ENCODE measurements at places on chromosomes 5 and 9.
A peak's percentile ranks its signal among the peaks of the same experiment; 100 is the strongest.

GRCh38 chr5:95533761-95534160 lies 21.0 kb downstream of the SKIC3 start:
- no peak for DNase-seq

- DNase-seq, result no peak
These were observed 232.4 kb upstream of the GAS1 start for GRCh38 chr9:87179553-87180340.

DNA sequence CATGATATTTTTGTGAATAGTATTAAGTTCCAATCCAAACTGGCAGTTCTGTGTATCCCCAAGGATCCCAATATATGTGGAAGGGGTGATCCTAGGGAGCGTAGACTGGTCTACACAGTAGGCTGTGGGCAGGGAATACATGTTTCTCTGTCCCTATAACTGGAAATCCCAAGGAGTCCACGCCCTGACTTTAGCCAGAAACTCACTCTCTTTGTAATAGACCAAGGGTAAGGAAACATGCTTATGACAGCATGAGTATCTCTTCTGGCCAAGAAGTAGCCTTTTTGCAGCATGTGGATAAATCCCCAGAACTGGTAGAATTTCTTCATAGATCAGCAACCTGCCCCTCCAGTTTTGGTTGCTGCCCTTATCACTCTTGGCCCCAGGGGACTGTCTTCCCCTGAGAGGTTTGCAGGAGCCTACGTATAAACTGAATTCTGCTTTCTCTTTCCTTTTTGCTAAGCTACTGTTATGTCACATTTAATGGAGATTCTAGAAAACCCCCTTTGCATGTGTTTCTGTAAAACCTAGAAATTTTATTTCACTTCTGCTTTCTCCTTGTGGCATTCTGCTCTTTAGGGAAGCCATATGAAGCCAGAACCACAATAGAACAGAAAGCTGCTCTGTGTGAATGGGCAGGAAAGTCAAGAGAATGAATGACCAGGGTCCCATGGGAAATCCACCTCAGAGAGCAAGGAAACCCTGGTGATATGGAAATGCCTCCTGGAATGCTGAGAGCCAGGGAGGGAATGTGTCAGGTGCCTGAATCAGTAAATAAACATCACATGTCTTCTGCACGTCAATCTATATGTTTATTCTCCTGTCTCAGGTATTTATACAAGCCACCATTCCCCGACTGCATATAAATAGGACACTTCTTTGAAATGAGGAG lies 3.5 kb downstream of the IFNA2 start:
- peak; percentile 22 for DNase-seq

- DNase-seq, result no peak
These were observed 115.3 kb downstream of the NREP start for GRCh38 chr5:111641533-111642233.

GRCh38 chr5:41883936-41884335 lies 13.7 kb upstream of the OXCT1 start:
- DNase-seq, result no peak

DNA sequence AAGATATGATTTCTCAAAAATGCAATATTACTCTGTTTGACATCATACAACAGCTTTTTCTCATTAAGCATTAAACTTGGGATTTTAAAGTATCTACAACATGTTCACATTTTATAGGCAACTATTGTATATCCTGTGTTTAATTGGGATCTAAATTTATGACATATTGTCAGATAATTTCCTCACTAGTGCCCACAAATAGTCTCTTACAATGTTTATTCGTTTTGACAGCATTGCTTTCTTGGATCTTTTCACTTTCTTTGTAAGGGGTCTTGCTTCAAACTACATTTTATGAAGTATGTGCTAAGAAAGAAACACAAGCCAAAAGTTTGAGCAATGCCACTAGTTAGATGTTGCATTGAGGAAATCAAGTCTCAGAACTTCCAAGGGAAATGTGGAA lies 285.1 kb downstream of the TMEM167A start:
- DNase-seq, result no peak

DNA sequence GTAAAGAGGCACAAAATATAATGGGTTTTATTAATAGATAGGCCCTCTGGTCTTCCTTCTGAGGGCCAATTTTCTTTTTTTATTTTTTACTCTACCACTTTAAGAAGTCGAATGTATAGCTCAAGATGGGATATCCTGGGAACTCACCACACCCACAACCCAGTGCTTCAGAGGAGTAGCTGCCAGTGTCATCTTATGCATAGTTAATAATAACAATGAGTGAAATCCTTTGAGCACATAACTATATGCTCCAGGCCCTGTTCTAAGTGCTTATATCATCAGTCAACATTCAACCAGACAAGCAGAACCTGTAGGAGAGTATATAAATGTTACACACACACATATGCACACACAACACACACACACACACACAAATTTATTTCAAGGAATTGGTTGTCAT lies 150.3 kb upstream of the ACTBL2 start:
- no peak for DNase-seq

DNA sequence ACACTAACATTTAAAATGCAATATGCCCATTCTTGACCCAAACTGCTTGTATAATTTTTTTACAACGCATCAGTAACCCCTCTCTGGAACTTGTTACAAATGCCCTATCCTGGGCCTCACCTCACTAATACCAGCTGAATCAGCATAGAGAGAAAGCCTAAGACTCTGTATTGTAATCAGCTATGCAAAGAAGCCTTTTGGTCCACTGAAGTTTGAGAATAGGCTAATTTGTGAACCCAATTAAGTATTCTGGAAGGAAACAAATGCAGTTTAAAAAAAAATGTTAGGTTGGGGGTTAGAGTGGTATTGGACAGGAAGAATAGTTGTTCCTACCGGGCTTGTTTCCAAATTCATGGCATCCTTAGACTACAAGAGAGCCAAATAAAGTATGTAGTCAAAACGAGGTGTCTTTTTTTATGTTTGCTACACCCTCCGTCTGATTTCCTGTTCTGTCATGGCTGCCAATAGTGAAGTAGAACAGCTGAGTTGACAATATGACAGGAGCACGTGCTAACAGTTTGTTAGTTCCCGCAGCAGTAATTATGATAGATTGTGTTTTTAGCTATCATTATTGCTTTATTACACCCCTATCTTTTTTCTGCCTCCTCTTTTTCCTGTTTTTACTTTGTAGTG lies 1048.7 kb upstream of the NUDT12 start:
- no peak for DNase-seq

GRCh38 chr5:39846144-39846543 lies 421.4 kb upstream of the DAB2 start:
- no peak for DNase-seq

GRCh38 chr5:159849437-159850083 lies 66.7 kb upstream of the ADRA1B start:
- DNase-seq, result no peak

DNA sequence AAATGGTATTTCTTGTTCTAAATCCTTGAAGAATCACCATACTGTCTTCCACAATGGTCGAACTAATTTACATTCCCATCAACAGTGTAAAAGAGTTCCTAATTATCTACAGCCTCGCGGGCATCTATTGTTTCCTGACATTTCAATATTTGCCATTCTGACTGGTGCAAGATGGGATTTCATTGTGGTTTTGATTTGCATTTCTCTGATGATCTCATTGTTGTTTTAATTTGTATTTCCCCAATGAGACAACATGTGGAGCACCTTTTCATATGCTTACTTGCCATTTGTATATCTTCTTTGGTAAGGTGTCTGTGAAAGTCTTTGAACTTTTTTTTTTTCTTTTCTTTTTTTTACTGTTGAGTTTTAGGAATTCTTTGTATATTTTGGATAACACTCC lies 473.6 kb downstream of the KCTD16 start:
- DNase-seq, result no peak

DNA sequence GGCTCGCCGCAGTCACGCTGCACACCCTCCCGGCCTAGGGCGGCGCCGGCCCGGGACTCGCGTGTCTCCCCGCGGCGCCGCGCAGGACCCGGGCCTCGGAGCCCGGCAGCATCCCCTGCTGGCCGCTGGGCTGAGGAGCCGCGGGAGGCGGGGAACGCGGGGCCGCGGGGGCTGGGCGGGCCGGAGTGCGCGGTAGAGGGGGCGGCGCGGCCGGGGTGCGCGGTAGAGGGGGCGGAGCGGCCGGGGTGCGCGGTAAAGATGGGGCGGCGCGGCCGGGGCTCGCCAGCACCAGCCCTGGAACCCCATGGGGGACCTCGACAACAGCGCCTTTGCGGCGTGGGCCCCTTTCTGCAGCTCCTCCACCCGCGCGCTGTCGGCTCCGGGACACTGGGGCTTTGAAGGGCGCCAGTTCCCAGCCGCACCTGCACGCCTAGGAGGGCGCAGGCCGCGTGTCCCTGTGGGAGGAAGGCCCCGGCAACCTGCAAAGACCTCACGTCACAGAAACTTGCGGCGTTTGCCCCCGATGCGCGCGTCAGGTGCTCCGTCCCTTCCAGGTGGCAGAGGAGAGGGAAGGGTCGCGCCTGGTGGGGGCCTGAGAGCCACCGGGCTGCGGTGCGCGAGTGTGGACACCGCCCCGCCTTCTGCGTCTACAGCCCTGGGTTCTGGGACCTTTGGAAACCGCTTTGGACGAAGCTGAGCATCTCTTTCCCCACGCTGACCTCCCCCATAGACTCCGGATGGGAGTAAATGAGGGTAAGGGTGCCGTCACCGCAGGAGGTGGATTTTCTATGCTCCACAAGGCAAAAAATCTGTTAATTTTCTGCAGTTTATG lies 49.6 kb downstream of the NSUN2 start:
- peak; percentile 2 for DNase-seq

- no peak for DNase-seq
These were observed 40.4 kb upstream of the FGF1 start for GRCh38 chr5:142726188-142726731.

DNA sequence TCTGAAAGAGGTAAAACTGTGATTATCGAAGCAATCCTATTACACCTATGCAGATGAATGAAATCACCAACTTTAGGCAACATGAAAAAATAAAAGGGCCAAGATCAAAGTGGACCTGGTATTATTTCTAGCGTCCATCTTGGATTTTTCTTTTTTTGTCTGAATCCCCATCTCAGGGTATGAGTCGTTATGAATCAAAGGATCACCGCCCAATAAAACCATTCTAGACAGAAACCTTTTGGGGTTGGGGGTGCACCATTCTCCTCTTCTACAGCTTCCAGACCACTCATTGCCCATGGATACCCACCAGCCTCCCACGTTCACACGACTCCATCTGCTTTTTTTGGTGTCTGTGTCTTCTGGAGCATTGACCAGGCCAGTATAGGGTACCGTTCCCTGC lies 33.4 kb downstream of the MAP1B start:
- DNase-seq, result no peak

DNA sequence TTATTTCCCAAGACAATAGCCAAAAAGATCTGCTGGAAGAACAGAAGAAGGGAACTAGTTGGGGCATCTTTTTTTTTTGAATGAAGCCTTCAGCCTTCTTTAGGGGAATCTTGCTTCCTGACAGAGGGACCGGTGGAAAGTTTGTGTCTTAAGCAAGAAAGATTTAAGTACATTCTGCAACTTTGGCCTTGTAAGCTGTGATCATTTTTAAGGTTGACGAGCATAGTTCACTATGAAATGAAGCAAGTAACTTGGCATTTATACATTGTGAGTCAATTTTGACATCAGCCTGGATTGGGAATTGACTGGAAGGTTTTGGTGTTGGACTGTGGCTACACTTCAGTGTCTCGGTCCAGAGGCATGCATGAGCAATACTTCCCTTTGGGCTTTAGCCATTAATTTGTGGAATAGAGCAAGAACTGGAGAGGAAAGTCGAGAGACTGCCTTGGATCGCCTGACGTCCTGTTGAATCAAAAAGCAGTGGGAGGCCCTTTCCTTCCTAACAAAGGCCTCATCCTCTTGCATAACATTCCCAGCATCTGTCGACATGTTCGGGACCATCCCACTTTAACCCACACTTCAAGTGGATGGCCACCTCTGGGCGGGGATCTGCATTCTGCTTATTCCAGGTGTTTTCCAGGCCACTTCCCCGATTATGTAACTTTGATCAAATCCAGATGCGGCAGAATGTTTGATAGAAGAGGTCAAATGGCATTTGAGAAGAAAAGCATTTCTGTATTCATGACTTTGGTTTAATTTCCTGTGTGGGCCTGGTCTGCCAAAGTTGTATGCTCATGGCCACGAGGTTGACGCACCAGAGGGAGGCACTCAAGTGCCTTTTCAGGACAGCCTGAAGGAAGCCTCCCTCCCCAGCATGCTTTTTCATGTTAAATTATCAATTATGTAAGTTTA lies 12.5 kb downstream of the ABL1 start:
- no peak for DNase-seq

- no peak for DNase-seq
These were observed 45.1 kb downstream of the C9orf50 start for GRCh38 chr9:129575818-129576217.

GRCh38 chr9:73030370-73031030 lies 77.6 kb upstream of the ALDH1A1 start:
- DNase-seq, result no peak

GRCh38 chr5:164518067-164518740 lies 1012.8 kb downstream of the MAT2B start:
- no peak for DNase-seq

DNA sequence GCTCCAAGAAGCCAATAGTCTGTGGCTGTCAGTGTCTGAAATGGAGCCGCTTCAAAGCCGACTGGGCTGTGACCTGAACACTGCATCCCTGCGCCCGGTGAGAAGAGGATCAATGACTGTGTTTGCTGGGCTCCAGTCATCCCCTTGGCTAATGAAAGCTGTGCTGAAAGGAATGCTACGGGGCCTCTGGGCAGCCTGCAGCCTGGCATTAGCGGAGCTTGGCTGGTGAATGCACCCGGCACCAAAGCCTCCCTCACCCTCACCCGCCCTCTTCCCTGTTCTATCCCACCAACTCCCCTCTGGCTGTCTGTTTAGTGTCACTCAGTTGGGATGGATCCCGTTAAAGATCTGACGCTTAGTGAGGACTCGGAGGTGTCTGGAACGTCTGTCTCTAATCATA lies 355.3 kb downstream of the BNC2 start:
- DNase-seq, result no peak

GRCh38 chr5:54764102-54765090 lies 221.0 kb downstream of the ESM1 start:
- DNase-seq, result no peak

DNA sequence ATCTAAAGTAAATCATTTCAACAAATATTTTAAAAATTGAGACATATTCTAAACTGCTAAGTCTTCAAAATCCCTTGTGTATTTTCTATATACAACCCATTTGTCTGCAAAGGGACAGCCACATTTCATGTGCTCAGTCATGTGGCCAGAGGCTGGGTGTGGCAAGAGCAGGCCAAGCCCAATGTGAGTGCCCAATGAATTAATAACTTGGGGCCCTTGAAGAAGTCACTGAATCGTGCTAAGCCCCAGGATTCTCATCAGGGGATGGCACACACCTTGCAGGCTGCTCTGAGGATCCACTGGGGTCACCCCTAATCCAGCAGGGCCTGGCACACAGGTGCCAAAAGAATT lies 78.2 kb upstream of the SMIM23 start:
- no peak for DNase-seq
